AG04450 (cell line): ENCODE measurements at places on chromosomes 3 and 15. TPM values are rescaled to one million over a fixed set of nuclear protein-coding genes. Genes with fewer than 3 reads are reported as not detected.

TGM4 gene
- polyA plus RNA-seq, result 0.02 and 0.12 TPM in 2 replicates

MASP1 gene
- polyA plus RNA-seq, result 80.7 and 105 TPM in 2 replicates

HCN4 gene
- not detected in 2 replicates for polyA plus RNA-seq

ONECUT1 gene
- not detected in 2 replicates for polyA plus RNA-seq

RASGRP1 gene
- 1.2 and 1.3 TPM in 2 replicates for polyA plus RNA-seq

RASGRF1 gene
- 0.22 and 0.25 TPM in 2 replicates for polyA plus RNA-seq

GRCh38 chr15:52171386-52171785, 19.8 kb downstream of the GNB5 start:
- DNase-seq, result no peak

GRCh38 chr3:147406028-147406931, at the start of gene ZIC4:
Gene ZIC4, minus strand, starts transcription at chr3:147406543. Its CDS starts 3,746 bp downstream, at chr3:147402797.
- DNase-seq, result no peak

- DNase-seq, result no peak
Observed at GRCh38 chr3:151919446-151919845, 46.0 kb downstream of the SUCNR1 start.

GRCh38 chr3:28936154-28936553, 344.7 kb upstream of the RBMS3 start:
- no peak for DNase-seq

GRCh38 chr3:146184241-146185015, 23.4 kb upstream of the PLOD2 start:
- no peak for DNase-seq

DNA sequence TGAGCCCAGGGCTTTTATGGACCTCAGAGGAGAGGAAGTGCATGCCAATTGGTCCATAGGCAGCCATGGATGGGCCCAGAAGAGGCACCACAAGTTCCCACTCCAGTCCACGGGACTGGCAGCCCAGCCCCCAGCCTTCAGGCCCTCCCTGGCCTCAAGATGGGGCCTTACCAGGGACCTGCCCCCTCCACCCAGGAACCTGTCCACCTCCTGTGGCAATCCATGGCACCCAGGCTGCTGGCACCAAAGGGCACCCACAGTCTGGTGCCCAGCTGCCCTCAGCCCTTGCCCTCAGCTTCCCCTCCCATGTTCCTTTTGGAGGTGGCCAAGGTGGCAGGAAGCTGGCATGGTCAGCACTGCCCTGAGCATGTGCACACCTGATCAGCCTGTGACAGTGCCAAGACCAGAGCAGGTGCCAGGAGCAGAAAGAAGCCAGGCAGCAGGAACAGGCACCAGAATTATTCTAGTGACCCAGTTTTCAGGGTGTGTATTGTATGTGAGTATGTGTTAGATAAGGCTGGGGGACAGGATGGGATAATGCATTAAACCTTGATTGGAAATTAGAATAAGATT, 415.0 kb downstream of the NTRK3 start:
- no peak for DNase-seq

GRCh38 chr15:85408270-85408746, 27.9 kb downstream of the AKAP13 start:
- no peak for DNase-seq

GRCh38 chr3:195236076-195236798, 34.7 kb downstream of the XXYLT1 start:
- DNase-seq, result no peak

DNA sequence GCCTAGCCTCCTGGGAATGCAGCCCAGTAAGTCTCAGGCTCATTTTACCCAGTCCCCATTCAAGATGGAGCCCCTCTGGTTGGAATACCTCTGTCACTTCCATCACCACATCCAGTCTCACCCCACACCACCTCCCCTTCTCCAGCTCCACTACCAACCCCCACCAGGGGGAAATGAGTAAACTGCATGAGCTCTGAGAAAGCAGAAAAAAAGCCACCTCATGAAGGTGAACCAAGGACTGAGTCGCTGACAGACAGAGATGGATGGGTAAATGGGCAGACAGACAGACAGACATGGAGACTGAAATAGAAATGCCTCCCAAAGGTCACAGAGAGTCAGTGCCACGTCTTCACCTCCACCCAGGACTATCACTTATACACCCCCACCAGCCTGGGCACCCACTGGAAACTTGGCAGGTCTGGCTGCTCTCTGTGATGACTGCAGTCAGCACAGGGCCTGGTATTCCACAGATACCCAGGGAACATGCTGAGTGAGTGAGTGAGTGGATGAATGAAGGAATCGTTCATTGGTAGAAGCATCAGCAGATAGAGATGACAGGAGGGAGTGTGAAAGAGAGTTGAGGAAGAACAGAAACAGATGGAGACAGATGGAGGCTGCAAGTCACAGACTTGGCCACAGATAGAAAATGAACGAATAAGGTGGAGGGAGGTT, 4.9 kb upstream of the LOXL1 start:
- no peak for DNase-seq

DNA sequence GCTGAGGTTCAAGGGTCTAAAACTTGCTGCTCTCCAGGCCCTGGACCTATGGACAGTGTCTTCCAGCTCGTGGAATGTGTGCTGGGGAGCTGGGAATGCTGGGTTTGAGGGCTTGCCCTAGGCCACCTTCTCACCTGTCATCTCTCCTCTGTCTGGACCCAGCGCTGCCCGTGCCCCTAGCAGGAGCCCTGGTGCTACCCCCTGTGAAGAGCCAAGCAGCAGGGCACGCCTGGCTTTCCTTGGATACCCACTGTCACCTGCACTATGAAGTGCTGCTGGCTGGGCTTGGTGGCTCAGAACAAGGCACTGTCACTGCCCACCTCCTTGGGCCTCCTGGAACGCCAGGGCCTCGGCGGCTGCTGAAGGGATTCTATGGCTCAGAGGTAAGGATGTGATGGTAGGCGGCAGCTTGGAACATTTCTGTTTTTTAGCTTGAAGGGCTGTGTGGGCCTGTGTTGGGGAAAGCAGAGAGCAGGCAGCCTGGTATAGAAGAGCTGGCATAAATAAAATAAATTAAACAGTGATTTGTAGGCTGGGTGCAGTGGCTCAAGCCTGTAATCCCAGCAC, 5.1 kb downstream of the CHRD start:
- DNase-seq, result no peak

- no peak for DNase-seq
Observed at GRCh38 chr3:8557298-8557697, 55.7 kb downstream of the LMCD1 start.

GRCh38 chr3:151178208-151178845, 24.7 kb downstream of the GPR171 start:
- no peak for DNase-seq

DNA sequence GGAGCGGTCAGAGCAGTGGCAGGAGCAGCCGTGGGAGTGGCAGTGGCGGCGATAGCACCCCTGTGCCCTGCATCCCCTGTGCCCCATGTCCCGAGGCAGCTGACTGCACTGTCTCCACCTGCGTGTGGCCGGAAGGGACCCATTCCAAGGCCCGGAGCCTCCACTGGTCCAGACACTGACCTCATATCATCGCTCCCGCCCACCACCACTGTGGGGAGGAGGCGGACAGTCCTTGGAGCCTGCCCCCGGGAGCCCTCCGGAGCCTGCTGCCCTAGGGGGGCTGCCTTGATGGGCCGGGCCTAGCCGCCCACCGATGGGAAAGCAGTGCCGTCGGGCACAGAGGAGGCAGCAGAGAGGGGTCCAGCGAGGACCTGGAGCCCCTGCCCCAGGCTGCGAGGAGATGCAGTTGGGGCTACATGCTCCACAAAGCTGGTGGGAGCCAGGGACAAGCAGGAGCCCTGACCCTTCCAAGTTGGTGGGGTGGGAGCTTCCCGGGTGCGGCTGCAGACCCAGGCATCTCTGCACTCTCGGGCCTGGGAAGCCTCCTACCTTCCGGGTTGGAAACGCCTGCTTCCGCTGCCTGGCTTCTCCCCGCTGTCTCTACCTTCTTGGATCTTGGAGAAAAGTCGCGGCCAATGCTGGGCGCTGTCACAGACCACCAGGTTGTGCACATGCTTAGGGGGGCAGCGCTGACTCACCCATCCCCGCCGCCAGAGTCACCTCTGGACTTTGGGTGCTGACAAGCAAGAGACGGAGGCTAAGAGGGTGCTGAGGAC, 283.2 kb upstream of the ROBO1 start:
- DNase-seq, result no peak

DNA sequence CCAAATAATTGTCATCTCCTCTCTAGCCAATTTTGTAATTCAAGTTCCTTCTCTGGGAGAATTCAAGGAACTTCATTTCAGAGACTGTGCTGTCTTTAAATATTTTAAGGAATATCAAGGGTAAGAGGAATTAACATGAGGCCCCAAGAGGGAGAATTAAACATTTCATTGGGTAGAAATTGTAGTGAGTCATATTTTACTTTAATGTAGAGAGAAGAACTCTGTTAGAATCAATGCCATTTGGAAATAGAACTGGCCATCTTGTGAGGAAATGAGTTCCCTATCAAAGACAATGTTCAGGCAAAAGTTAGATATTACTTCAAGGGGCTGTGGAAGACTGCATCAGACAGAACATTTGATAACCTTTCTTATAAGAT, 43.5 kb upstream of the TP63 start:
- DNase-seq, result no peak

DNA sequence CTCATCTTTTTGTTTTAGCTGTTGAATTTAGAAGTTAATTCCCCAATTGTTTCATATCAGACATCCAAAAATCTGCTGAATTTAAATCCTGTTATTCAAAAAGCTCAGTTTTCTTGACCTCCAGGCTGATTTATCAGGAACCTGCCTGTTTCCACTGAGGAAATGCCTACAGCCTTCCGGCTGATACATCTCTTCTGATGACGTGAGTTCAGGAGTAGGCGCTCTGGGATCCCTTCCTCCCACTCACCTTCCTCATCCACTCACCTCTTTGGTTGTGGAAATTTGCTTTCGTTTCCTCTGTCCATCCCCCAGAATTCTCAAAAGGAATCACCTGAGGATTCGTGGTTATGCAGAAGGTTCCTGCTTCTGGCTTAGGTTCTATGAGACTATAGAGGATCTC, 55.4 kb upstream of the ALDH1A3 start:
- DNase-seq, result no peak

- DNase-seq, result no peak
Observed at GRCh38 chr15:57328897-57329296, 47.4 kb upstream of the CGNL1 start.

- no peak for DNase-seq
Observed at GRCh38 chr3:172635588-172635987, 75.3 kb downstream of the NCEH1 start.

- peak; percentile 56 for DNase-seq
Observed at GRCh38 chr15:47750030-47750739, 32.9 kb downstream of the SEMA6D start.

DNA sequence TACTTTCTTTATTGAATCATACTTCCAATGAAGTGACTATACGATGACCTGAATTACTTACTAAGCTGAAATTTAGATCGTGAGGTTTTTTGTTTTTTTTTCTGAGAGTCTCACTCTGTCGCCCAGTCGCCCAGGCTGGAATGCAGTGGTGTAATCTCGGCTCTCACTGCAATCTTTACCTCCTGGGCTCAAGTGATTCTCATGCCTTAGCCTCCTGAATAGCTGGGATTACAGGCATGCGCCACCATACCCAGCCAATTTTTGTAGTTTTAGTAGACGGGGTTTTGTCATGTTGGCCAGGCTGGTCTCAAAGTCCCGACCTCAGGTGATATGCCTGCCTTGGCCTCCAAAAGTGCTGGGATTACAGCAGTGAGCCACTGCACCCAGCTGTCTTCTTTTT, 28.7 kb downstream of the SPPL2A start:
- DNase-seq, result no peak

DNA sequence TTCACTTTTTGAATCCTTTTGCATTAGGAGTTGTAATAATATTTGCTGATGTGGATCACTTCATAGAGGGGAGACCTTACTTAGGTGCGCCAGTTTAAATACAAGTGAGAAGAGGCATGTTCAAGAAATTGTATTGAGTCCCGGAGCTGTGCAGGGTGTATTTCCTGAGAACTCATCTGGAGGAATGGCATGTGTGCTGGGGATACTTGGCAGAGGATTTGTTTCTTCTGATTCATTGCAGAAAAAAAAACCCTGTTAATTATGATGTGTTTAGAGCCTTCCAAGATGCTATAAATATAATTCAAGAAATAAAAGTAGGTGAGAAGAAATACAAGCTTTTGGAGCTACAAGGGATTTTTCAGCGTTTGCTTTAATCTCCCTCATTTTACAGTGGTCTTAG, 97.6 kb downstream of the TPRG1 start:
- no peak for DNase-seq

- DNase-seq, result no peak
Observed at GRCh38 chr3:61704807-61705206, 143.4 kb downstream of the PTPRG start.

DNA sequence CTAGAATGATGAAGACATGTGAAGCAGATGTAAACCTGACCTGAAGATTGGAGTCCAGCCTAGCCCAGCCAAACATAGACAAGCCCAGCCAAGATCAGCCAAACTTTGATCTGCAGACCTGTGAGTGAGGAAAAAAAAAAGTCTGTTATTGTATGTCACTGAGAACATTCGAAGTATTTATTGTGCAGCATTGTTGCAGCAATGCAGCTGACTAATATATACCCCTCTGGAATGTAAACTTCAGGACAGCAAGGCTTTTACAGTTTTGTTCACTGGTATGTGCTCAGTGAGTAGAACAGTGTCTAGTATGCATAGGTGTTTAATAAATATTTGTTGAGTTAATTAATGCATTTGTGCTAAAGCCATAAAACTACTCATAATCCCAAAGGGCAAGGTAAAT, 23.4 kb downstream of the TMEM202 start:
- no peak for DNase-seq

DNA sequence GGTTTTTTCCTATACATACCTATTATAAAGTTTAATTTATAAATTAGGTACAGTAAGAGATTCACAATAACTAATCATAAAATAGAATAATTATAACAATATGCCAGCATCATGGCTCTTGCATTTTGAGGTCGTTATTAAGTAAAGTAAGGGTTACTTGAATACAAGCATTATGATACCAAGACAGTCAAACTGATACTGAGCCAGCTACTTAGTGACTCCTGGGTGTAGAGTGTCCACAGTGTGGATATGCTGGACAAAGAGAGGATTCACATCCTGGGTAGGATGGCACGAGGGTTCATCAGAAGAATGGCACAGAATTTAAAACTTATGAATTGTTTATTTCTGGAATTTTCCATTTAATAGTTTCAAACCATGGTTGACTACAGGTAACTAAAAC, 157.2 kb upstream of the IL12A start:
- no peak for DNase-seq

- DNase-seq, result no peak
Observed at GRCh38 chr15:59290295-59291212, 82.1 kb downstream of the MYO1E start.

GRCh38 chr3:25372167-25372566, 55.9 kb upstream of the RARB start:
- no peak for DNase-seq

DNA sequence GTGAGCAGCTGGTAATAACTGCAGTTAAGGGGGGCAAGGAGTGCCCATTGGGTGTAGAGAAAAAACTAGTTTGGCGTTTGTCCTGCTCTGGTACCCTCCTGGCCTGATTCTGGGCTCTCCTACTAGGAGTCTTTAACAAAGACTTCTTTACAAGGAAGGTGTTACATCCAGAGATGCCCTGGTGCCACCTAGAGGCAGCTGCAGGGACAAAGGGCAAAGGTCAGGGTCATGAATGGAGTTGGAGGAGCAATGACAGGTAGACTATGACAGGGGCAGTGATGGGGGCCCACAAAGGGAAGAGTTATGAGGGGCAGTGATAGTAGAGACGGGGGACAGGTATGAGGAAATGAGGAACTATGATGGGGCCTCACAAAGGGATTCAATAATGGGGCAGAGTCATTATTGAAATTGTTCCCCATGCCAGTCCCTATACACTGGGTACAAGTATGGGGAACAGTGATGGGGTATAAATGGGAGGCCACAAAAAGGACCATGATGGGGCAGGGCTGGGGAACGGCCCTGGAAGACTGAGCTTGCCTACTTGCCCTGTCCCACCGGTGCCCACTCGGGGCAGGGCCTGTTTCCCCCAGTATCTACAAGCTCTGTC, 7.9 kb downstream of the CCDC71 start:
- DNase-seq, result no peak
